ENCODE measurements at places on chromosomes 11 and 22.

DNA sequence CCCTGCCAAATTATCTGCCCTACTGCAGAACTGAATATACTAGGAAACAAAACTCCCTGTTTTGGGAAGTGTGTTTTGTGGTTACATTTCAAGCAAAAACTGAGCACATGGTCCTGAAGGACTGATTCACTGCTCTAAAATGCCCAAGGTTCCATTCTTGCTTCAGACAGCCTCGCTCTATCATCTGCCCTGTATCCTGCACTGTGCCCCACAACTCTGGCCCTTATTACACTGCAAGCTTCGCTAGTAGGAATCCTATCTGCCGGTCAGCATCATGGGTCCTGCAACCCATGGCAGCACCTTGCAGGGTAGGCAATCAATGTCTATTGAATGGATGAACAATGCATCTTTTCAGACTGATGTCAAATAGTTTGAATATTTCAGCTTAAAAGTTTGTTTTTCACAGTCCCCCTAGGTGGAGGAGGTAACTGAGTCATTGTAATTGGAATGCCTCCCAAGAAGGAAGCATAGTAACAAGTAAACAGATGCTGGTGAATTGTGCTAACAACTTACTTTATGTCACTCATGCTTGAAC is 21.3 kb downstream of the LAYN start:
- DNase-seq, result no peak

DNA sequence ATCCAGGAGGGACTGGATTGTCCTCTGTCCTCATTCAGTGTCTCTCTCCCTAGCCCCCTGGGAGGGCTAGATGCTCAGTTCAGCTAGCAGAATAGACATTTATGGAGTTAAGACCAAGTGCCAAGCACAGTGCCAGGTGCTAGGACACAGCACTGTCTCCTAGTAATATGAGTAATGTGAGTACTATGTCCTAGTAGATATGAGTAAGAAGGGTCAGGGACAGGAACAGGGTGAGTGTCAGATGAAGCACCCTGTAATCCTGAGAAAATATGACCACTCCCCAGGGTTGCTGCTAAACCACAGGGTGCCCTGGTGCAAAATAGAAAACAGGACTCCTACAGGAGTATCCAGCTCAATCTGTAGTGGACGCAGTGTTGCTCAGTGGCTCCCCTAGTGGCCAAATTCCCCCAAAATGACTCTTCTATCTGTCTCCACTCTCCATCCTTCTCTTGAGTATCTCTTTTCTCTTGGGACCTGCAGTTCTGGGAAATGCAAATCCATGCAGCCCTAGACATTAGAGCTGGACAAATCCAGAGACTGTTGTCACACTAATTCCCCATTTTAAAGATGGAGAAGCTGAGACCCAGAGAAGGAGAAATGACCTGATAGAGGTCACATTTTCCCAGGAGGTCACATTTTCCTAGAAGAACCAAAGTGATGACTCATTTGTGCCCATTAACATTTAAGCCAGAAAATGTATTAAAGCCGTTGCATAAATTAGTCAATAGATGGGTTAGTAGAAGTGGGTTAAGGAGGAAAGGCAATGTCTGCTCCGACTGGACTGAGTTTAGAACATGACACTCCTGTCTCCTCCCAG is 214.3 kb downstream of the NXPE2 start:
- DNase-seq, result no peak

GRCh38 chr11:12220305-12220704 is 109.9 kb downstream of the MICAL2 start:
- DNase-seq, result no peak

- no peak for DNase-seq
Observed at GRCh38 chr11:93279851-93280347, 50.6 kb upstream of the DEUP1 start.

DNA sequence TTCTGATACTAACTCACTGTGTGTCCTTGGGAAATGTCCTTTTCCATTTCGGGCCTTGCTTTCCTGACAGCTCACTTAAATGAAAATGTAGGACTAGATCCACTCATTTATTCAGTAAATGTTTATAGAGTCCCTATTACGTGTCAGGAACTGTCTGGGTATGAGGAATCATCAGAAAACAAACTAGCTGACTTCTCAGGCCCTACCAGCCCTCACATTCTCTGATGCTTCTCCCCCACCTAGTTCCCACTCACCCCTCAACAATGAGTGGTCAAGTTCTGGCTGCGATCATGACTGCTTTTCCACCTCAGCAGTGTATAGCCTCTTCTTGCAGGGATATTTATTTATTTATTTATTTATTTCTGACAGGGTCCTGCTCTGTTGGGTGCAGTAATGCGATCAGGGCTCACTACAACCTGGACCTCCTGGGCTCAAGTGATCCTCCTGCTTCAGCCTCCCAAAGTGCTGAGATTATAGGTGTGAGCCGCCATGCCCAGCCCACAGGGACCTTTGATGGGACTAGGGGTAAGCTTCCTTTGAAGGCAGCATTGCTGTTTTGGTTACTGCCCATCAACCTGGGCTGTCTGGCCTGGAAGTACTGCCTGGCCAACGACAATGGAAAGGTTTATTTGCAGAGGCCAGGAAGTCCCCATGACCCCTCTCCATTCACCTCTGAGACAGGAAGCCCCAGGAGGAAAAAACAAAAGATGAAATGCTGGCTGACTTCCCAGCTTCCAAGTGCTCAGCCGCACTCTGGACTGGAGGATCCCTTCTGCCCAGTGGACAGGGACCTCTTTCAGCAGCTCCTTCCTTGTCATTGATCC is 33.1 kb upstream of the POLD3 start:
- no peak for DNase-seq

GRCh38 chr11:124359566-124359965 is 24.7 kb downstream of the OR8B2 start:
- DNase-seq, result no peak

DNA sequence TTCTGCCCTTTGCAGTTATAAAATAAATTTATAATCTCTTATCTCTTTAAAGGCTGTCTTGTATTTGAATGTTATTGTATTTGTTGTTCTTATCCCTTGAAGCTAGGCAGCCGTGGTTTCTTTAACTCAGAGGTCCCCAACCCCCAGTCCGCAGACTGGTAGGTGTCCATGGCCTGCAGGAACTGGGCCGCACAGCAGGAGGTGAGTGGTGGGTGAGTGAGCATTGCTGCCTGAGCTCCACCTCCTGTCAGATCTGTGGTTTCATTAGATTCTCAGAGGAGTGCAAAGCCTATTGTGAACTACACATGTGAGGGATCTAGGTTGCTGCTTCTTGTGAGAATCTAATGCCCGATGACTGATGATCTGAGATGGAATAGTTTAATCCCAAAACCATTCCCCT is 380.0 kb upstream of the CCDC90B start:
- no peak for DNase-seq

DNA sequence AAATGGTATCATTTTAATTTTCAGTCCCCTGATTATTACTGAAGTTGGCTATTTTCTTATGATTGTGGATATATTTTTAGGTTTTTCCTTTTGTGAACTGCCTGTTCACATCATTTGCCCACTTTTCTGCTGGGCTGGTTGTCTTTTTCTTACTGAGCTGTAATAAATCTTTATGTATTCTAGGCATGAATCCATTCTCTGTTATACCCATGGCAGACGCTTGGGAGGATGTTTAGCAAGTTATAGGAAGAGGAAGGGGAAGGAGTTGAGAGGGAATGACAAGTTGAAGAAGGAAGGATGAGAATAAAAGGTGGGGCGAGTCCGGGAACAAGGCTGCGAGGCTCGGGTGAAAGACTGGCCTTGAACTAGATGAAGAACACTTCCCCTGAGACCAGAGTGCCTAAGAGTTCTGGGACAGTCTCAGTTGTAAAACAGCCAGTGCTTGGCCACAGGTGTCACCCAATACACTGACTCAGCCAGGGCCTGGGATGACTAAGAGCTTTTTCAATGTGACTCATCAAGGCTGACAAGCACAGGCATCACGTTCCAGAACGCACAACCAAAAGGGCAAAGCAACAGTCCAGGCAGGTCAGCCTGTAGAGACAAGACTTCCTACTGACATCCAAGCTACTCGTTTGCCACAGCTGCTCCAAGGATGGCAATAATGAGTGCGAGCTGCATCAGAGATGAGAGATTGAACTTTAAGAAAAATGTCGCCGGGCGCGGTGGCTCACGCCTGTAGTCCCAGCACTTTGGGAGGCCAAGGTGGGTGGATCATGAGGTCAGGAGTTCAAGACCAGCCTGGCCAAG is 35.2 kb downstream of the LRFN4 start:
- DNase-seq, result no peak

- no peak for DNase-seq
Observed at GRCh38 chr22:42522546-42522945, 3.0 kb upstream of the RRP7A start.

DNA sequence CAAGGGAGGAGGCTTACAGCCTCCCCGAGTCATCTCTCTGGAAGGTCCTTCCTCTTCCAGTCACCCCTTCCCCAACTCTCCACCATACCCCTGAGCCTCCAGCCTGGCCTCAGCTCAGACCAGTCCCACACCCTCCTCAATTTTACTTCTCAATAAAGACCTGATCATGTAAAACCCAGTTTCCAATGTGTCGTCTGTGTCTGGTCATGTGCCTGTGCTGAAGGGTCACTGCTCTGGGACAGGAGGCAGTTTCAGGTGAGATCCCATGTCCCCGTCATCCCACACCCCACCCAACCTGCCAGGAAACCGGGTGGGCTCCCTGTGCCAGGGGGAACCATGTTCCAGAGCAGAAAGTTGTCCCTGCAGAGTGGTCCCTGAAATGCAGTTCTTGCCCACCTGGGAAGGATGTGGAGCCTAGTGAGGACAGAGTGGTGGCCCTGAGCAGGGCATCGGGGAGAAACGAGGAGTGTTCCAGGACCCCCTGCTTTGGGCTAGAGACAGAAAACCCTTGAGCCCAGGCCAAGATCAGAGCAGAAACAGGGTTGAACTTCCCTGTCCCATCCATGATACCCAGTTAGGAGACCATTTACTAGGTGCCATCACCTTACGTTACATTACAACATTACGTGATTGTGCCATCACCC is 19.4 kb downstream of the IGLL5 start:
- no peak for DNase-seq

GRCh38 chr11:81573367-81573766 is 1160.3 kb downstream of the FAM181B start:
- no peak for DNase-seq

GRCh38 chr11:105236664-105237063 is 97.1 kb upstream of the CARD18 start:
- DNase-seq, result no peak

- DNase-seq, result no peak
Observed at GRCh38 chr22:50531962-50532674, 2.3 kb upstream of the TYMP start.

DNA sequence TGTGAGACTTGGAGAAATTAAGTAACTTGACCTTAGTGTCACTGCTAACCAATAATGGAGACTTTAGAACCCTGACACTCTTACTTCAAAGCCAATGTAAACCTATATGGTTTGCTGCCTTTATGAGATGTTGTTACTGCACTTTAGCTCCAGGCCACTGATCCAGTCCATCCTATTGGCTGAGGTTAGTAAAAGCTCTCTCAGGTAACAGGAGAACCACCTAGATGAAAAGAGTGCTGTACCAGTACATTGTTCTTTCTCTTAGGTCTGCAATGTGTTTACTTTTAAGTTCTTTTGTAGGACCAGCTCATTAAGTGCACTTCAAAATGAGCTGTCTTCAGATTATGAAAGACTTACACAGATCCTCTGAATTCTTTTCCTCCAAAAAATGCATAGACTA is 994.0 kb upstream of the FAT3 start:
- no peak for DNase-seq

DNA sequence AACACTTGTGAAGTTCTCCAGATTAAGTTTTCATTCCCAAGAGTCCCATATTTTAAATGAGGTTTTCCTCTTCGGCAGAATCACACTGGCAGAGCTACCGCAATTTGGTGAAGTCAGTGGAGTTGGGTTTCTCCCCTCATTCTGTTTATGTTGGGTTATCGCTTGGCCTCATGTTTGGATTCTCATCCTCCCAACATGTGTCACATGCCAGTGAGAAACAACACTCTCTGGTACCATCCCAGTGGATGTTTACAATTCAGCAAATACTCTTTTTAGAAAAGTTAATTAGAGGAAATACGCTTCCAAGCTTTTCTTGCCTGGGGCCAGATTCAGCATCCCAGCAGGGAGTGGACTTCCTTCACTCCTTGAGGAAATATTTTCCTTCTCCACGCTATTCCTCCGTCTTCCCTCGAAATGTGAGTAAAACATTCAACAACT is 2.1 kb downstream of the PAMR1 start:
- no peak for DNase-seq

DNA sequence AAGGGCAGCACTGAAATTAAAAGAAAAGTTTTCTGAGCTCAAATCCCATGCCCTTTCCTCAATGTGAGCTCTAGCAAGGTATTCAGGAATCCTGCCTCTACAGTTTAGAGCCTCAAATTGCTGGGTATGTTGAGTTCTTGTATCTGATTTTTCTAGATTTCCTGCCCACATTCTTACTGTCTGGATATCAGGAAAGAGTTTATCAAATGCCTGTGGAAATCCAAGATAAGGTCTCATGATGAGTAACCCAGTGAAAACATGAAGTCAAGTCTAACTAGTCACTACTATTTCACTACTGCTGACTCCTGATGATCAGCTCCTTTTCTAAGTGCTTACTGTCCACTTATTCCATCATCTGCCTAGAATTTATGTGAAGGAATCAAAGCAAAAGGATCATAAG is 29.8 kb downstream of the LIMK2 start:
- no peak for DNase-seq

DNA sequence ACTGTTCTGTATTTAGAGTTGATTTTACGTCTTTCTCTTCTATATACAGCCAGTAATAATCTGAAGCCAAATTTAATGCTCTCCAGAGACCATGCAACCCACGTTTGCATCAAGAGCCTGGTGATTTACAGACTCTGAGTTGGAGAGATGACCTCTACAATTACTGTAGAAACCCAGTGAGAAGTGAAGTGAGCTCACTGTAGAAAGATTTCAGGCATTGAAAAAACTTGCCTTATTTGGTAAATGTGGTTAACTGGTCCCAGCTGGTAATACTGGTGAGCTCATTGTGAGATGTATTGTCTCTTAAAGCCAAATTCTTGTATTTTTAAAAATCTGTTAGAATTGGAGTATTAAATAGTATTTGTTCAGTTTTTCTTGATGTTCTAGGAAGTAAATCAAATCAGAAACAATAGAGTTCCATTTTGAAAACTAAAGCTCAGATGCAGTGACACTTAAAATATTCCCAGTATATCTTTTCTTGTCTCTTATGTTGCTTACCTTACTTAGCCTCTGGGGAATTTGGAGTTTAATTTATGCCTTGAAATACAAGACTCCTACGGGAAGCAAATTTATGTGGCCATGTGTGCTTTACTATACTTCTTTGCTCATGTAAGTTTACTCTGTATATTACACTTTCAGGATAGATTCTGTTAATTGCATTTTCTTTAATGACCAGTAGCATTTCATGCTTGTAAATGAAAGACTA is 189.9 kb downstream of the ARHGAP42 start:
- no peak for DNase-seq

- DNase-seq, result no peak
Observed at GRCh38 chr11:45324459-45324858, 38.3 kb upstream of the SYT13 start.

DNA sequence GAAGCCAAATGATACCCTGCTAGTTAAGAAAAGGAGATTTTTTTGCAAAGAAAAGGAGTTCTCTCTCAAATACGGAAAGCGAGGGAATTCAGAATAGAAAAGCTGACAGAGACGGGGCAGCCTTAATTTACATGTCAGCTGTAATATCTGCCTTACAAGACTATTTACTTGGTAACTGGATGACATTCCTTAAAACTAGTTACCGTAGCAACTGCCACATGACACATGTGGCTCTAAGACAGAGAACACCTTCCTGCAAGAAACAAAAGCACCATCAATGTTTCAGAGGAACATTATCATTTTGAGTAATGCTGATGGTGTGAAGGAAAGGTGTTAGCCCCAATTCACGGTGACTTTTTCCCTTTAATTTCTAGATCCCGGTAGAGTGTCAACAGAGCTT is 222.1 kb downstream of the LRRC4C start:
- DNase-seq, result no peak

GRCh38 chr11:15843309-15843872 is 513.0 kb downstream of the SOX6 start:
- no peak for DNase-seq

Measured in activated naive CD8-positive, alpha-beta T cell treated with anti-CD3 and anti-CD28 coated beads, Interleukin-2, amount 50 U/mL, for 16 hours (primary cell).